T47D (cell line): ENCODE measurements at places on chromosomes 2 and 18.

GRCh38 chr2:119179202-119179601, 20.7 kb upstream of the C1QL2 start:
- peak; percentile 83 for DNase-seq

GRCh38 chr2:37232131-37232933, 874 bp downstream of the NDUFAF7 start:
- peak; percentile 4 for DNase-seq

DNA sequence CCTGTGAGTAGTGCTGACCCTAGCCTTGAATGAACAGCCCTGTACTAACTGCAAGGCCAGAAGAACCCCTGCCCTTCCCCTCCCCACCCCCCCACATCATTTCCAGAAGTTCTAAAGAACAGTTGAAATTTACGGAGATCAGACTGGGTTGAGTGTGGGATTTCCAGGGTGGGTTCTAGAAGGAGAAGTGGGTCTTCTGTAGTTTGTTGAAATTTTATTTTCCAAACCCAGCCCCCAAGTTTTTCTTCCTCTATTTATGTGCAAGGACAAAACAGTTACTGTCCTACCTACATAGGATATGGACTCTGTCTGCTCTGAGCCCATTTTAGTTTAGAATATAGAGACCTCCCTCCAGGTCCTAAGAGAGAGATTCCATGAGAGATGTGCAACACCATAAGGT, 26.3 kb upstream of the CASP10 start:
- no peak for DNase-seq

- no peak for DNase-seq
Observed at GRCh38 chr2:134377730-134378129, 123.9 kb downstream of the MGAT5 start.
